Activated T-cell treated with anti-CD3 and anti-CD28 coated beads, Interleukin-2, amount 50 U/mL, for 72 hours (primary cell): ENCODE measurements at places on chromosomes 1 and 21.

DNA sequence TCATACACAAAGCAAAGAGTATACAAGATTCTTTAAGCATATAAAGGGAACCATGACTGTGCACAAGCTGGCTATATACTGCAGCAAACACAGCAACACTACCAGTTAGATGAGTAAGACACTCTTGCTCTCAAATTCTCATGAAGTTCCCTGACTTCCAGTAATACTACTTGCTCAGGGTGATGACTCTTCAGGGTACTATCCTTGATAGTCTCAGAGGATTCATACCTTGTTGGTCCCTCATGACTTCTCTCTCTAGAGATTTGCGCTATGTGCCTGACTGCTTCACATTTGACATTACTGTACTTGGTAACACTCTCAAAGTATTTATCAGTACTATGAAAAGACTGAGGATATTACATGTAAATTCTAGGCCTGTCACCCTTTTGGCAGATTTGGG, 159.8 kb upstream of the ZRANB2 start:
- DNase-seq, result no peak

- DNase-seq, result no peak
Measured at GRCh38 chr1:29639741-29640427, 403.6 kb downstream of the PTPRU start.

DNA sequence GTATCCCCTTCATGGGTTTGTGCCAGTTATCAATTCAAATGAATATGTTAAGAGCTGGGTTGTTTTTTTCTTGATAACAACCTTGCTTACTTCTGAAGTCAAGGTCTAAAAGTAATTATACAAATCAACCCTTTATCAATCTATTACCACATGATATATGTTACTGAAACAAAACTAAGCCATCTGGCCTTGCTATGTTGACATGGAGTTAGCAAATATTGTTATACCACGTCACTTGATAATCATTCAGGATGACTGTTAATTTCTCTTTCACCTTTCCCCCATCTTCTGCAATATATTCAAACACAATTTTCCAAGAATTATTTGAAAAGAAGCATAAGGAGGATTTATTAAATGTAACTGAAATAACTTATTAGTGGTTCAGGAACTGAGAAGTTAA, 72.6 kb downstream of the DTL start:
- no peak for DNase-seq

- no peak for DNase-seq
Measured at GRCh38 chr1:20725189-20726117, 7.0 kb downstream of the SH2D5 start.

DNA sequence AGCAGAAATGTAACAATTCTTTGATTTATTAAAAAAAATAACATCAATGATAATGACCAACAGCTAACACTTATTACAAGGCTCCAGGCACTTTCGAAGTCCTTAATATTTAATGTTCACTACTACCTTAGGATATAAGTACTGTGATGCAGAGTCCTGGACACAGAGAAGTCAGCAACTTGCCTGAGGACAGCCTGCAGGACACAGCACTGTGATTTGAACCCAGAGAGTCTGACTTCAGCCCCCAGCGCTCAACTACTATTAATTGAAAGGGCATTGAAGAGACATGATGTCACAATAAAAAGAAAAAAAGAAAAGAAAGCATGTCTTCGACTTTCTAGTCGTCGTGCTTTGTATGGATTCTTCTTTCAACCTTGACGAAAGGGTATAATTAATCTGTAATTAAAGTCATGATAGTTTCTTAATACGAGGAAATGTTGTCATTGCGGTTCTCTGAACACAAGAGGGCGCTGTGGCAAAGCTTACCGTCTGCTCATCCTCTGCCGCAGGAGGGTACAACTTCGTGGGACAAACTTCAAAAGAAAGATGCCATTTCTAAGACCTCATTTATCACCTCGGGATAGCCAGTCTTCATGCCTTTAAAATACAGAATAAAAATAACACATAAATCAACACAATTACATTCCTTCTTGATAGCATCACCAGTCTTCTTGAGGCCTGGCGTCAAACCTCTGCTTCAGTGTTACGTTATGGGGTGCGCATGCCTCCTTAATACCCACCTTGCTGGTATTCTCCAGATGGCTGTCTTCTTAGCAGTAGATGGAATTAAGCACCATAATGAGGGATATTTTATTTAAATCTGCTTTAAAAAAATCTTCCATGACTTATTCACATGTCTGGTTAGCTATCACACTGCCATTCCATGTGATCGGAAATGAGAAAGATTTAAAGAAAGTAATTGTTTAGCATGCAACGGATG, 240.1 kb downstream of the DISC1 start:
- peak; percentile 50 for DNase-seq

GRCh38 chr1:77976433-77977076, 2.3 kb downstream of the FUBP1 start:
- DNase-seq, result no peak

DNA sequence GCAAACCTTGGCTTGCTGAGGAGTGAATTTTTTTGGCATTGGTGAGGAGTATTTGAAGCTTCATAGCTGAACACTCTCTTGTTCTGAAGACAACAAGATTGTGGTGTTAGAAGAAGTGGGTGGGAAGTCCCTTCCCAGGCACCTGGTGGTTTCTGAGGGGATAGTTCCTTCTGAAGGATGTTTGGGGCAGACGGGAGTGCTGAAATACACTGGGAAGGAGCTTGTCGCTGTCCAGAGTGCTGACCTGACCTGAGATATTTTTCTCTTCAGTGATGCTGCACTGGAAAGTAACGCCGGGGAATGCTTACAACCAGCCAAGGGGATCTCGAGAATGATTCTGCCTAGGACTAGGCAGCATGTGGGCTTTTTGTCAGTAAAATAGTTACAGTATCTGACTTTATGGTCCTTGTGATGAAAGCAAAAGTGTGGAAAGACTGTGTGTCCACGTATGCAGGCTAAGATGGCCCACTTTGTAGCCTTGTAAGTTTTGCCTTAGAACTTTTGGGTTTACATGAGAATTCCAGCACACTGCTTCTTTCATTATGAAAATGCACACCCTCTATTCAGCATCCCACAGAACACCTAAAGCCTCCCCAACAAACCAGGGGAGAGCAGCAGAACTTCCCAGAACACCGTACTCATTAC, 33.1 kb upstream of the NFASC start:
- DNase-seq, result no peak

- no peak for DNase-seq
Measured at GRCh38 chr1:24175033-24175755, 11.9 kb downstream of the IFNLR1 start.

DNA sequence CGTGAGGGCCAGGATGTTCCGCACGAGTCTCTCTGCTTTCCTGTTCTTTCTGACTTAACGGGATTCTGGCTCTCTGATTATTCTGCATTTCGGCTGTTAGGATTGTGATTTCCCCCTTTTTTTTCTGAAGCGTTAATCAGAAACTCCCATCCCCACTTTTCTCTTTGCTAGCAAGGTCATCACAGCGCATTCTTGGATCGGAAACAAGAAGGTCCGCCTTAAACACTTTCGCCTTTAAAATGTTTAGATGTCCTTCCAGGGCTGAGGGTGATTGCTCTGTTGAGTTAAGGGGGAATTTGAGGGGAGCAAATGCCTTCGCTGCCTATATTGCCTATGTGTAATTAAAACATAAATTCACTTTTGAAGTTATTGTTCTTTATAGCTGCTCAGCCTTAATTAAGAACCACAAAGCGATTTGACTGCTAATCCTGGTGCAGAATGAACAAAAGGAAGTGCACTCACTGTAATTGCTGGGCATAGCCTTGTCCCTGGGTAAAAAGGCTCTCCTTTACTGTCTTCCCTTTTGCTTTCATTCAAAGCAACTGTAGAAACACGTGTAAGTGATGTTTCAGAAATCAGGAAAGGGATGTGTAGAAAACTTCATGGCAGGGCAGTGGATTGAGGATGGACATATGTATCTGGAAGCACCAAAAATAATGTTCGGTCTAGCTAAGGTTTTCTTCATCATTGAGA, 1.2 kb downstream of the LAMC1 start:
- no peak for DNase-seq

- DNase-seq, result no peak
Measured at GRCh38 chr1:215210167-215210566, 127.6 kb downstream of the KCNK2 start.

DNA sequence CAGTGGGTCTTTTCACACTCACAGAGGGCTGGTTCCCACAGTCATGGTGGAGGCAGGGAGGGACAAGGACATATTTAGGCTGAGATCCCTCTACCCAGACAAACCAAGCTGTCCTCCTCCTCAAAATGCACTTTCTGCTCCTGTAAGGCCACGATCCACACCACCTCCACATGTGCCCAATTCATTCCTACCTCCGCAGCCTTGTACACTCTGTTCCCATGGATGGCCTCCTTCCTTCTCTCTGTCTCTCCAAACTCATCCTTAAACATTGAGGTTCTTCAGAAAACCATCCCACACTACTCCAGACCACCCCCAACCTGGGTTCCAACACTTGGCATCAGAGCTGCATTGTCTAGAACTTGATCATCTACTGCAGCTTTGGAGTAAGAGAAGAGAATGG, 404.3 kb upstream of the BEND5 start:
- no peak for DNase-seq

DNA sequence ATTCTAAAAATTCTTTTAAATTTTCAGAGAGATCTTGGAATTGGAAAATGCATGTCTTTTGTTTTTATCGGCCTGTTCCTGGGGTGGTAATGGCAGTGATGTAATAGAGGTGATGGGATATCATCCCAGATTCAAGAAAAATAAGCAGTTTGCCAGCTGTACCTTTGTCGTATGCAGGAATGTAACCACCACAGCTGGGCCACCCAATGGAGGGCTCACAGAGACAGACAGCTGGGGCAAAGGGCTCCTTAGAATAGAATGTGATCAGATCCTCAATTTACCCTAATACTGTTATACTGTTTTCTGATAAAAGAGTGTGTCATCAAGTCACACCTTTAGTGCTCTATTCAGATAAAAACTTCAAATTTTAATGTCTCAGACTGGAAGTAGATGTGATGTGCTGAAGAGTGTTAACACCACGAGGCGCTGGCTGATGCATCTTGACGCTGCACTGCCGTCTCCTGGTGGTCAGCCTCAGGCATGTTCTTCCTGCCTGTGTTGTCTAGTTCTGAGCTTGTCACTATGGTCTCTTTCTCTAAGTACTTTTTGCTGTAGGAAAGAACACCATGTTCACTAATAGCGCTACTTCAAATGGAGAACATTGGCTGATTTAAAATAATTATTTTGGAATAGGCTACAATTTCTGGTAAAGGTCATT, 78.8 kb downstream of the C1orf21 start:
- no peak for DNase-seq

DNA sequence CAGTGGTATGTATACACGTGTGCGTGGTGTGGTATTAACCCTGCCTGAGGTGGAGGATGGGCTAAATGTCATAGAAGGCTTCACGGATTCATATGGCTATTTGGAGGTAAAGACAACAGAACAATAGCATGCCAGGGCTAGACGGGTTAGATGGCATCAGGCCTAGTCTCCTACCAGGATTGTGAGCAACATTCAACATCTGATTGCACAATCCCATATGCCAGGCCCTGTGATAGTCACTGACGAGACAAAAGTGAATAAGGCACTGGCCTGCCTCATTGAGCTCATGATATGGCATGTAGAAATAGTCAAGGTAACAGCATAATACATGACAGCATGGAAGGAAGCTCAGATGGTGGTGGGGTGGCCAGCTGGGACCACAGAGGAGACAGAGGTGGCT, 167.1 kb upstream of the BEND5 start:
- no peak for DNase-seq

- no peak for DNase-seq
Measured at GRCh38 chr1:36225283-36225899, 1.1 kb downstream of the THRAP3 start.

- no peak for DNase-seq
Measured at GRCh38 chr1:194300340-194300739, 1113.9 kb upstream of the B3GALT2 start.

DNA sequence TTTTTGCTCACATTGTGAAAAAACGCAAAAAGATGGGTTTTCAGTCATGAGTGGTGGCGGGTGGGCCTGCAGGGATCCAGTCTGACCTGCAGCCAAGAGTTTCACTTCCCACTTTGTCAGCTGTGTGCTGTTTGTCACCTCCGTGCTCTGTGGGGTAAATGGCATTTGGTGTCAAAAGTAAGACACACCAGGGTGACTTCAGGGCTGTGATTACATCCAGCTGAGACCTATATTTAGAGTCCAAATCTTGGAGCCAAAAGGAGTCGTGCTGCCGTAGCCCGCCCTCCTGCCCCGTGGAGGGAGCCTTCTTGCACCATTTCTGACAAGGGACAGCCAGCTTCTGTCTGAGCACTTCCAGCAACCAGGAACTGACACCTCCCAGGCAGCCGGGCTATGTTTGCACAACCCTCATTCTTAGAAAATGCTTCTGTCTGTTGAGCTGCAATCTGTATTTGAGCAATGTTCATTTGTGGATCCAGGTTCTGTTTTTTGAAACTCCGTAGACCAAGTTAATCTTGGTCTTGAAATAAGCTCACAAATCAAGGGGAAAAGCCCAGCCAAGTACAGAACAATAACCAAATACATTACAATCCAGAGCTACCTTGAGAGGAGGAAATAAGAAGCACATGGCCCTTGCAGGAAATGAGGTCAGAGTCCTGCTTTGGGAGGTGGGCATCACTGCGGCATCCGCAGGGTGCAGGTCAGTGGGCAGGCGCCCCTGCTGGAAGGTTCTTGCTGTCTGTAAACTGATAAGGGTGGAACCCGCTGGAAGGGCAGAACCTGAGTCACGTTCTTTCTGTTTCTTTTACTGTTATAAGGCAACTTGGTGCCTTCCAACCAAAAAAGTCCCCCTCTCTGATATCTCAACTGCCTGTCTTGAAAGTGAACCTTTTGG, 14.4 kb downstream of the ABCG1 start:
- DNase-seq, result peak; percentile 89

- DNase-seq, result no peak
Measured at GRCh38 chr1:85584264-85584781, 3.8 kb downstream of the CCN1 start.

GRCh38 chr1:79037085-79037484, 30.6 kb upstream of the ADGRL4 start:
- no peak for DNase-seq

DNA sequence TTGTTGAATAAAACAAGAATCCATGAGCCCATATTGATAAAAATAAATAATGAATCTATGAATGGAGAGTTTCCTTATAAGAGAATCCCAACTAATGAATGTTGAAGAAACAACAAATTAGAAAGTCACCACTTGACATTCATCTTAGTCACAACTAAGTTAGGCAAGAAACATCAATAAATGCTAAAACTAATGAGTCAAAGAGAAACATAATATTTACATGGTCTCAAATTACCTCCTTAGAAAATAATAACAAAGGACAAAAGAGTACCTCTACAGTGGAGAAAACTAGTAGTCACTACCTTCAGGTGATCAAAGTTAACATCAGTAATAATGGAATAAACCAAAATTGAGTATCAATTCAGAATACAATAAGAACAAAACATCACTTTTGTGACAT, 93.5 kb downstream of the AKT3 start:
- no peak for DNase-seq

DNA sequence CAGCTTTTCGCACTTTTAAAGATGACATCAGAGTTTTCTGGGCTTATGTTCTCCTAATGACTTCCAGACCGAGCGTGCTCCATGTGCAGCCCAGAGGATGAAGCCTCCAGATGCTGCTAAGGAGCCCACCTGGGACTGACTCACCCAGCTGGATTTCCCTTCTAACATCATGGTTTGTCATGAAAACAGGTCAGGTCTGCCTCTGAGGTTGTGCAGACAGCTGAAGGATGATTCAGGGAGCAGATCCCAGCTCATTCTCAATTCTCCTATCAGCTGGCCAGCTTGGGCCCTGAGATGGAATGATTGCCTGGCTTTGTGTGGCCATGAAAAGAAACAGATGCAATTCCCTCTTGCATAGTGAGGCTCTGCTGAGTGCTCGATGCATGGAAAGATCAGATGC, 123.9 kb upstream of the DUSP10 start:
- DNase-seq, result no peak
